ENCODE measurements at places on chromosomes 2 and 18.

- DNase-seq, result no peak
Measured at GRCh38 chr2:187527262-187527661, 27.0 kb downstream of the TFPI start.

DNA sequence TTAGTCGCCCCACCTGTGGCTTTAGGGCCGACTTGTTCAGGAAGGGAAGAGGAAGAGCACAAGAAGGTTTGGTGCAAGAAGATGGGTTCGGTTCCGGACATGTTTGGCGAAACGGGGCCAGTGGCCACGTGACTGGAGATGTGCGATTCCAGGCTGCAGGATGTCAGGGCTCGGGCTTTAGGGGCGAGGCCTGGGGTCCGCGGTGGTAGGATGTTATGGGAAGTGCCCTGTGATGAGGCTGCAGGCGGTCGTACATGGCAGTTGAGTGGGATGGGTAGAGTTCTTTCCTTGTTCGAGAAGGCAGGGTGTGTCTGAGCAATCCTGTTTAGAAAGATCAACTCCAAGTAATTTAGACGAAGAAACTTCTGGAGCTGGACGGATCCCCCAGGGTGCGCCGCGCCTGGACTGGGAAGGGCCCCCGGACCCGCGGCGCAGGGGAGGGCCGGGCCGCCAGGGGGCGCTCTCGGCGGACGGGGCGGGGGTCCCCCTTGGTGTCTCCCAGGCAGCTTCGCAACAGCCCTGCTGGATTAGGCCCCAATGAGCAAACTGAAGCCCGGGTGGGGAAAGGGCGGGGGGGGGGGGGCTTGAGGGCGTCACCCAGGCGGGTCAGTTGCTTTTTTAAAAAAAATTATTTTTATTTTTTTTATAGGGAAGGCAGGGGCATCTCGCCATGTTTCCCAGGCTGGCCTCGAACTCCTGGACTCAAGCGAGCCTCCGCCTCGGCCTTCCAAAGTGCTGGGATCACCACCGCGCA is 17.2 kb upstream of the SDC1 start:
- no peak for DNase-seq

GRCh38 chr2:227513113-227513512 is 41.2 kb downstream of the AGFG1 start:
- no peak for DNase-seq

DNA sequence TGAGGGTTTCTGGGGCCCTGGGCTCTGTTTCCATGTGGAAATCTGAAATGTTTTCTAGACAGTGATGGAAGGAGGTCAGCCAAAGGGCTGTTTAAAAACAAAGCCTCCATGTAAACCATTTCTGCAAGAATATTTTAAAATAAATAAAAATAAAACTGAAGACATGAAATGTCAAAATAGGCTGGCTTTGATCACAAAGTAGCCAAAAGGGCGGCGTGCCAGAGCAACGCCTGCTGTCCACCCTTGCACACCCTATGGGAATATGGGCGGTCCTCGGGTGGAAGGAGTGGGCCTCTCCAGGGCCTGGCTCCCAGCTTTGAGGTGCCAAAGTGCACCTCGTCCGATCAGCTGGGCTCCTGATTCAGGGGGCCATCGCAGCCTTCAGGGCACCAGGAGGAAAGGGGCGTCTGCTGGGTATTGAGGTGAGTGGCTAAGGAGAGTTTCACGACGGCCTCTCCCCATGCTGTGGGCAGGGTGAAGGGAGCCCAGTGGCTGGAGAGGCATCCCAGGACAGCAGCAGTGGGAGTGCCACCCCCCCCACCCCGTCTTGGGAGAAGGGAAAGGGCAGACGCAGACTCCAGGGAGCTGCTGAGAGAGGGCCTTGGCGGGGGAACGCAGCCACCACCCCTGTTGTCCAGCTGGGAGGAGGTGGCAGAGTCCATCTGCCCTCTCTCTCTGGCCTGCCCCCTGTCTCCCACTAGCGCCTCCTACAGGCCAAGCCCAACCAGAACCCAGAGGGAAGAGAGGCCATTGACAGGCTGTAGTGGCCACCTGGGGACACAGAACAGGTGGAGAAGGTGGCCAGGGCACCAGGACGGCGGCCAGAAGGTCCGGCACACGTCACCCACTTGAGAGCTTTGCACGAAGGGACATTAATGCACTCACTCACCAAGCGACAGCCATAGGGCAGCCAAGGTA is 5.7 kb upstream of the ERFE start:
- DNase-seq, result no peak

GRCh38 chr2:48015421-48015820 is 109.1 kb upstream of the FBXO11 start:
- DNase-seq, result no peak

DNA sequence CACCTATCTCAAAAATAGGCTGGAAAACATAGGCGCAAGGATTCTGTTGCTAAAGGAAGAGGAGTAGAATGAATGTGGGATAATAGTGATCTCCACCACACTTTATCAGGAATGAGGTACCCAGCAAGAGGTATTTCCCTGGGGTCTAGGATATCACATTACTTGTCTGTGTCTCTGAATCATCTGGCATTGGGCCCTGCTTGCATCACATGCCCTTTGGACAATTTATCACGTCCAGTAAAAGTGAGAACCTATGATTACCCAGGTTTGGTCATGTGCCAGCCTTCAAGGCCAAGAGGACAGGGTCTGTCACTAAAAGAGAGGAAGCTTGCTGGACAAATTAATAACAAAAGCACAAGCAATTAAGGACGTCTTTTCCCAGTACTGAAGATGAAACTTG is 11.4 kb upstream of the TRAPPC8 start:
- DNase-seq, result no peak

DNA sequence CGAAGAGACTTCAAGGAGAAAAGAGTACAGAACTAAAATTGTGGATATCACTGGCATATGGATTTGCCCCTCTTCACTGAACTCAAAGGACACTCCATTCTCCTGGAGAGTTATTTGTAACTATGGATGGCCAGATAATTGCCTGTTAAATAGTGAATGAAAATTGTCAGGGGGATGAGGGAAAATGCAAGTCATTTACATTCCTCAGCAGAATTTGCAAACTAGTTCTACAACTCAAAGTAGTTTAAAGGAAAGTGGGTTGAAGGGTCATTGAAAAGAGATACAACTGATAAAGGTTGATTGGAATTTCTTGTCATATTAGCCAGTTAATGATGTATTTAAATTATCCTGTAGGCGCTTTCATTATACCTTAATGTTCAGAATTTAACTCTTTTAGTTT is 266.5 kb upstream of the SPOPL start:
- DNase-seq, result no peak

GRCh38 chr2:37776487-37776886 is 105.0 kb upstream of the CDC42EP3 start:
- DNase-seq, result no peak

GRCh38 chr2:231716666-231717280 is 8.4 kb downstream of the PTMA start:
- no peak for DNase-seq

DNA sequence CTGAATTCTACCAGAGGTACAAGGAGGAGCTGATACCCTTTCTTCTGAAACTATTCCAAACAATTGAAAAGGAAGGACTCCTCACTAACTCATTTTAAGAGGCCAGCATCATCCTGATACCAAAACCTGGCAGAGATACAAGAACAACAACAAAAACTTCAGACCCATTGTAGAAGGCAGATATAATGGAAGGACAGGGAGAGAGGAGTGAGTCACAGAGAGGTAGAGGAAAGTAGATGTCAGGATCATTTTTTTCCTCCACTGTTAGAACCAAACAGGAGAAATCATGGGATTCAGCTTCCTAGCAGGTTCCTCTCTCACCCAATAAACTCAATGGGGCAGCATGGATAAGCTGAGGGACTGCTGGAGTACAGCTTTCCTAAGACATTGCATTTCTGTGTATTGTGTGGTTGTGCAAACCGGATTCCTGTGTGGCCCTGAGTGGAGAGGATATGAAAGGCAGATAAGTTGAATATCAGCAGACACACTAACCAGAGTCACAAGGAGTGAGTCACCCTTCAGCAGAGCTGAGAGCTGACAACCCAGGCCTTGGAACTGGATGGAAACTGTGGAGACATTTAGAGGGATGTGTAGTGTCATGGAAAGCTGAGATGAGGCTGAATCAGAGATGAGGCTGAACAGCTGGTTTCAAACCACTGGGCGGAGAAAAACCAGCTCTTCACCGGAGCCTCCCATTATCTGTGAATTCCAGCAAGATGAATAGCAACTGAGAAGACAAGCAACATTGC is 60.9 kb upstream of the MMADHC start:
- no peak for DNase-seq

DNA sequence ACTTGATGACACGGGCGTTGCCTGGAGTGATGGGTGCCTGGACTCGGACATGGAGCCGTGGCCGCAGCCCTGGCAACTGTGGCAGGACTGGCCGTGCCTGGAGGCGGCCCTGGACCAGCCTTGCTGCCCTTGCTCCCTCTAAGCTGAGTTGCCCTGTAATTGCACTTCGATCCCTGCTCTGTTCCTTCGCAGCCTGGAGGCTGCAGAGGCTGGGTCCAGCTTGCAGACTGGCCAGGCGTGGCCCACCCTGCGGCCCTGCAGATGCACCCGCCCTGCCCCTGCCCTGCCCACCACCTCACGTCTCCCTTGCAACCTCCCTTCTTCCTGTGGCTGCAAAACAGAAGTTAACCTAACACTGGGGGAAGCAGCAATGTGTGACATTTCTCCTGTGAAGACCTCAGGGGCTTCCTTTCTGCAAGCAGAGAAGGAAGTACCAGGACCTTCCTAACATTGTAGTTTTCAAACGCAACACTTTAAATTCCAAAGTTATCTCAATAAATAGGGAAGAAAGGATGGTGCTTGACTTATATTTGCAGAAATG is 174.6 kb upstream of the TPO start:
- DNase-seq, result no peak

DNA sequence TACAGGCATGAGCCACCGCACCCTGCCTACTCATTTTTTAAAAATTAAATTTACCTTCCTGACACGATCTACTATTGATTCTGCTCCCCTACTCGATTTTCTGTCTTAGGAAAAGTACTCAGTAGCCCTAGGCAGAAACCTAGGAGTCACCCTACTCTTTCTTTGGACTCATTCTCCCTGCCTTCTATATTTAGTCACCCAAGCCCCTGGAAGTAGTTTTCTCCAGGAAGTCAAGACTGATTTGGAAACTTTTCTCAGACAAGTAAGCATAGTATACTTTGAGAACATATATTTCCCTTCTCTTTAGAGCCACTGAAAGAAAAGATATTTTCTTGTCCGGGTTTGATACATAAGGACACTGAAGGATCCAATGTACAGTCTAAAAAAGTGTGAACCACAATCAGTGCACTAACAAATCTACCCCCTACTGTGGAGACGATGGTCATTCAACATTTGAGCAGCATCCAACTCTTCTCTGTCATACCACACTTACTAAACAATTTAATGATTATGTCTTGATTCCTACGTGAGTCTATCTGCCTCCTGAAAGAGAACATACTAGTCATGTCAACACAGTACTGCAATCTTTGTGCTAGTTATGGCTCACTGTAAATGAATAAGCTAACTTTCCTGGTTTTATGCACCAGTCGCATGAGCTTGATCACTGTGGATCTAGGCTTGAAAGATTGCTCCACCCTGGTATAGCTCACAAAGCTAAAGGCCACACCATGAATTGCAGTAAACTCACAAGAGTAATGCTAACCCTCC is 19.8 kb downstream of the YWHAQ start:
- DNase-seq, result no peak

Measured in stimulated activated CD4-positive, alpha-beta T cell treated with anti-CD3 and anti-CD28 coated beads, Interleukin-1b, Interleukin-23, amount 100 ng/mL, for 1 hour (primary cell).